Kidney tubule cell (primary cell): ENCODE measurements at places on chromosomes 13 and 19.

GRCh38 chr19:45179072-45179891 lies 698 bp downstream of the BLOC1S3 start:
- DNase-seq, result peak; percentile 44

DNA sequence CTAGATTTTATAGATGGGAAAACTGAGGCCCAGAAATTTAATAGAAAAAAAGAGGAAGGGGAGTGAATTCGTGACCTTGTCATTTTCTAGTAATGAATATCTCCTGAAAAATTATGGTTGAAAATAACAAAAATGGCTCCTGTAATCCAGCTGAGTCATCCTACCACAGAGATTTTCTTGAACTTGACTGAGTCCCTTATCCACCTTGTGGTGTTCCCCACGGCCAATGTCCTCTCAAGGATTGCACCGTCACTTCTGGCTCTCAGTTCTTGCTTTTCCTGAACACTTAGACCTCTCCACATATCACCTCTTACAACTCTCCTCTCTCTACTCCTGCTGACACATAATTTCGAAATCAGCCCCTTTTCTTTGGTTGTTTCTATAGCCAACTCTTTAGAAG lies 1.2 kb upstream of the KATNAL1 start:
- DNase-seq, result no peak

DNA sequence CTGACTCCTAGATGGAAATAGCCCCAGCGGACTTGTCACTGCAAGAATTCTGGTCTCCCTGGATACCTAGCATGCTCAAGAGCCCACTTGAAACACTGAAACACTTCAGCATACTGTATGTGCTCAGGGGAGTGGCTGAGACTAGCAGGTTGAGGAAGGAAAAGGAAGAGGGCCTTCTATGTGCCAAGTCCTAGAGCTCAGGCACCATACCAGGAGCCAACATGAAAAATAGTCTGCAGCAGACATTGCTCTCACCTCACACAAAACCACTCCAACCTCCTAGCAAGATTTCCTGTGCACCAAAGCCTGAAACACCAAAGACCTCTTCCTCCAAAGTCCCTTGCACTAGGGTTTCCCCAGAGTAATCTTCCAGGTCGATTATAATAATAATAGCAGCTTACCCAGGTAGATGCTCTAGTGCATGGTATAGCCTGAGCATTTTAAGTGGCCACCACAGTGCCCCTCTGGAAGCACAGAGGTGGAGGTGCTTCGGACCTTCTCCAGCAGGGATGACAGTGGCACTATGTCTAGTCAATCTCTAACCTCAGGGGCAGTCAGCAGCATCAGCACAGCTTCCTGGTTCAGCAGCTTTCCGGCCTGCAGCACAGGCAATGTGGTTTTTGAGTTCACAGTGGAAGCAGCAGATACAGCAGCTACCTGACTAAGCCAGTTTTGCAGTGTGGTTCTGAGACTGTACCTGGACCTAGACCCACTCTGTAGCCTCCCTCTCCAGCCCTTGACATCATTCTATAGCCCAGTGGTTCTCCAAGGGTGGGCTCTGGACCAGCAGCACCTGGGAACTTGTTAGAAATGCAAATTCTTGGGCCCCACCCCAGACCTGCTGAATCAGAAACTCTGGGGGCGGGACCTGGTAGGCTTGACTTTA lies 45.6 kb upstream of the UBE2L5 start:
- DNase-seq, result peak; percentile 77

DNA sequence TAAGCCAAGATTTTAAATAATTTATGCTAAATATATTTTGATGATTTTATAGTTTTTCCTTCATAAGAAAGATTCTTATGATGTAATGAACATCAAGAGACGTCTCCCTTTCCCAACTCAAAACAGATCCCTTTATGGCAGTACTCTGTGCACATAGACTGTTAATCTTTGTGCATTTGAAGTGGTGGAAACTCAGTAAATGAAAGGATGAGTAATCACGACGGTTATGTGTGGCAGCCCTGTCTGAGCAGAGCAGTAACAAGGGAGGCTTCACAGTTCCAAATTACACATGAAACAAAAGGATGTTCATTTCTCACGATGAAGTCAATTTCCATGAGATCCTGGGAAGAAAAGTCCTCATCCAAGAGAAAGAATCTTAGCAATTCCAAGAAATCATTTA lies 498.1 kb downstream of the KLF5 start:
- DNase-seq, result no peak

DNA sequence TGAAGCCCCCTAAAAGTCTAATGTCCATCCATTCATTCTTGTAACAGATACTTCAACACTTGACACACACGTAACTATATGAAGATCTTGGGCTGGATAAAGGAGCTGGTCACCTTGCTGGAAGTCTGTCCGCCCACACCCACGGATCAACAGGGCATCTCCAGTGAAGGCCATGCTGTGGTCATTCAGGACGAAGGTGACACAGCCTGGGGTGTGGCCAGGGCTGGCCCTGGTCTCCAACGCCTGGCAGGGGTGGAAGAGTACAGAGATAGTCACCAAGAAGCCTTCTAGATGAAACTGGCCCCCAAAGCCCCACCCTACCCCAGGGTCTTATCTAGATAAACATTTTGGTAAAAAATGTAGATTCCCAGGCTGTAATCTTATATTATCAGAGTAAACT lies 6.8 kb upstream of the PHLDB3 start:
- no peak for DNase-seq

DNA sequence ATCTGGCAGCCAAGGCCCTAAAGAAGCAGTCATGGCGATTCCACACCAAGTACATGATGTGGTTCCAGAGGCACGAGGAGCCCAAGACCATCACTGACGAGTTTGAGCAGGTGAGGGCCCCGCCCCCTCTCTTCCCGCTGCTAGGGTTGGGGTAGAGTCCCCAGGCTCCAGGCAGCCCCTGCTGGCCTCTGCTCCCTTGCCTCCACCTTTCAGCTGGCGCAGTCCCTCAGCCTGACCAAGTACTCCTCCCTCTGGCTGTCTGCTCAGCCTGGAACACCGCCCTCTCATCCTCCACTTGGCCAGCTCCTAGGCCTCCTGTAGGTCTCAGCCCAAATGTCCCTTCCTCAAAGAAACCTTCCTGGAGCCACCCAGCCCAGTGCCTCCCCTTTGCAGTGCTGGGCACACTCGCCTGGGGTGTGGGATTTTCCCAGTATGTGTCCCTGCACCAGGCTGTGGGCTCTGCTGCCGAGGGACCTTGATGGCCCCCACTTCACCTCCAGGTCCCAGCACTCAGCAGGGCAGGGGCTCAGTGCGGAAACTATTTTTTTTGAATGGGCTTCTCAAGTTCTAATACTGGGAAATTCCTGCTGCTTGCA lies 5.7 kb downstream of the LENG1 start:
- DNase-seq, result no peak

- no peak for DNase-seq
Measured at GRCh38 chr19:15260939-15261338, 28.7 kb upstream of the EPHX3 start.

DNA sequence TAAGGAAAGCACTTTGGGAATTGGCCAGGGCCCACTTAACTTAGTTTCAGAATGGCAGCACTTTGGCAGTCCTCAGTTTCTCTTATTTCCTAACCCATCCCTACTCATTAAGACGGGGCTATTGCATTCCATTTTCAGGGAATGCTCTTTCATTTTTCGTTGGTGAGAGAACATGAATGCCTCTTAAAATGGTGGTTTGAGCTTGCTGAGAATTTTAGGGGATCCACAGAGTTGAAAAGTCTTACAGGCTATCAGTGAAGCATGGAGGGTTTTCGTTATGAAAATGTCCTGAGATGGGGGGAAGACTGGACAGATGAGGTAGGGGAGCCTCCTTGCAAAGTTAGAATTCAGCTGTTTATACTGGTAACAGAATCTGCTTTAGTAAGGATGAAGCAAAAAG lies 71.4 kb downstream of the LRCH1 start:
- no peak for DNase-seq

GRCh38 chr13:45670189-45670885 lies 31.8 kb upstream of the CBY2 start:
- DNase-seq, result no peak
